Retina (tissue), 1 donor: ENCODE measurements at places on chromosomes 12 and 14.

DNA sequence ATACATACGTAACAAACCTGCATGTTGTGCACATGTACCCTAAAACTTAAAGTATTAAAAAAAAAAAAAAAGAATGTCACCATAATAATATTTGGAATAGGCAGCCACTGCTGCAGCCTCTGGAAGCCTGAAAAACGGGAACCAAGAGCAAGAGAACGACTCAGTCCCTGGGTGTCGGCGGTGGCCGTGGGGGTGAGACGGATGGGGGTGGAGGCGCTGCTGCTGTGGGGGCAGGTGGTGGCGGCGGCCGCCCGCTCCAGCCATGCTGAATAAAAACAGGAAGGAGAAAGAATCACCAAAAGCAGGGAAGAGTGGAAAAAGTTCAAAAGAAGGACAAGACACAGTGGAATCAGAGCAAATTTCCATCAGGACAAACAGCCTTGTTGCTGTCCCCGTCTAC is 46.9 kb downstream of the ZFYVE21 start:
- DNase-seq, result no peak

DNA sequence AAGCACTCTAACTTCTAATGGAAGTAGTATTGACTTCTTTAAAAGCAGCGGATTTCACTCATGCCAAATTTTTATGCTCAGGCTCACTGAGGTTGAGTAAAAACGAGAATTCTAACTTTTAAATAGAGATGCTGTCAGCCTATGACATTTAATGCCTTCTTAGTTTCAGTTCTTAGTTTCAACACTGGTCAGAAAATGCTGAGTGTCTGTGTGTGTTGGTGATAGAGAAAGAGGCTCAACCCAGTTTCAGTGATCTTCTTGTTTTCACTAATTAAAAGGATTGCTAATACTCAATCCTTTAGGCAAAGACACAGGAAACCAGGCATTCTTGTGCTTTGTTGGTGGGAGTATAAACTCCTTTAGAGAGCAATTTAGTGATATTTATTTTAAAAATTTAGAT is 31.0 kb downstream of the PEBP1 start:
- no peak for DNase-seq

GRCh38 chr14:101706509-101707067 is 54.9 kb upstream of the PPP2R5C start:
- no peak for DNase-seq

- no peak for DNase-seq
These were observed 270.4 kb downstream of the NEDD1 start for GRCh38 chr12:97177481-97177880.

- DNase-seq, result no peak
These were observed 122.5 kb upstream of the MAX start for GRCh38 chr14:65224799-65225198.

DNA sequence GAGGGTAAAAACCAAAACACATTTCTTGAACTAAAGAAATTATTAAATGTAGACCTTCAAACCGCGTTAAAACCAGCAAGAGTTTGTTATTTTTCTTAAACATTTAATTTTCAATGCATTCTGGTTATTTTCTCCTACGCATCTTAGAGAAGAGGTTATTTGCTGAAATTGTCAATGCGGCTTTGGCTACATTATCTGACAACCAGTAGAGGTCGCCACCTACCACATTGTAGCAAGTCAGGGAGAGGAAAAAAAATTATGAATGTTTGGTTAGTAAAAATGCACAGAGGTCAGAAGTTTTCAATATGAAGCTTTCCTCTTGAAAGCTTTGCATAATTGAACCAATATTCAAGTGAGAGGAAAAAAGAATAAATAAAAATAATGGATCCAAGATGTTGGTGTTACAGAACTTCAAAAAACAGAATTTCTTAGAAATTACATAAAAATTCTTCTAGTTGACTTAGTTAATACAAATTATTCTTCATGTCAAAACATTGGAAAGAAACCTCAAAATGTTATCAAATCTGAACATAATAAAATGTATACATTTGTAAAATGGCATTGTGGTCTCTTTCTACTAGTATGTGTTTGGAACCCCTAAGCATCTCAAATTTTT is 159.4 kb upstream of the TMTC2 start:
- DNase-seq, result peak; percentile 57

DNA sequence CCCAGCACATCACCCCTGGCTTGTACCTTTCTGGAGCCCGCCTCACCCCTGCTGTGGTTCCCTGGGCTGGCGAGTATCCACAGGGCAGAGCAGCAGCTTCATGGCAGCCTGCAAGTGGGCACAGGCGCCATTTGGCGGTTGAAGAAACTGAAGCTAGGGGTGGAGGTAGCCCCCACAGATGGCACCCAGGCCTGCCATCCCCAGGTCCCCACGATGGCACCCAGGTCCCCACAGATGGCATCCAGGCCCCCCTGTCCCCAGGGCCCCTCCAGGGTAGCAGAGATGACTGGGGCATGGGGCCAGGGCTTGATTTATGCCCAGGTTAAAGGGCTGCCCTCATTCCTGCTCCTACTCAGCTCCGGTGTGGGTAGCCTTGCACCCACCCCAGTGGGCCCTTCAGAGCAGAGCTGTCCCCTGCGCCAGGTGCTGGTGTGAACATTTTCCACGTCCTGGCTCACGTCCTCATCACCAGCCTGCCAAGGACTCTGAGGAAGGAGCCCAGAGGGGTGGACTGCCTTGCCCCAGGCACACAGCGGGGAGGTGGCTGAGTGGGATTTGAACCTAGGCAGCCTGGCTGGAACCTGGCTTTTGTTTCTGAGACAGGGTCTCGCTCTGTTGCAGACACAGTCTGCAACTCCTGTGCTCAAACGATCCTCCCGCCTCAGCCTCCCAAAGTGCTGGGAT is 8.7 kb downstream of the MMP17 start:
- no peak for DNase-seq

GRCh38 chr12:49017891-49018260 is 700 bp downstream of the PRKAG1 start:
- no peak for DNase-seq

GRCh38 chr12:106113042-106113441 is 25.7 kb downstream of the NUAK1 start:
- no peak for DNase-seq

- no peak for DNase-seq
These were observed 87.3 kb downstream of the TMX1 start for GRCh38 chr14:51327376-51327775.

DNA sequence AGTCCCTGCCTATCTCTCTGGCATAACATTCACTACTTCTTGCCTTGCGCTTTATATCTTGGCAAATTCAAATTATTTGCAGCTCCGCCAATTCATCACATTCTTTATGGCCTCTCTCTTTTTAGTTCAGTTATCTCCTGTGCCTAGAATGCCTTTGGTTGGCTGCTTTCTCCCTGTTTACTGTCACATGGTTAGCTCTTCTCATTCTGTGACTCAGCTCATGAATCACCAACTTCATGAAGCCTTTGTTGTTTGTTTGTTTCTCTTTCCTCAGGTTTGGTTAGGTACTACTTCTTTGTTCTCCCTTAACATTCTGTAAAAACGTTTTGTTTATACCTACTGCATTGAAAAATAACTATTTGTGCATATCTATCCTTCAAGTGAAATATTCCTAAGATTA is 376.5 kb upstream of the GARIN6 start:
- DNase-seq, result no peak

DNA sequence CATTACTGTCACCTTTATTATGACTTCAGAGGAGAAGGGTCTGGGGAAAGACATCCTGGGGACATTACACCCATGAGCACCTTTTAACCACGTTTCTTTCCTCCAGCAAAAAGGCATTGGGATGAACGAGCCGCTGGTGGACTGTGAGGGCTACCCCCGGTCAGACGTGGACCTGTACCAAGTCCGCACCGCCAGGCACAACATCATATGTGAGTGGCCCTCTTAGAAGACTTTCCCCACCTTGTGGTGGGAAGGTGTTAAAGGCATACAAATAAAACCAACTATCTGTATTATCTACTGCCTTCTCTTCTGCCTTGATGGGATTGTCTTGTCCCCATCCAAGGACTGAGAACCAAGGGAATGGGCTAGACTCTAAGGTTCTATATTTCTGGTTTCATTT is 6.0 kb downstream of the PSMD9 start:
- no peak for DNase-seq

GRCh38 chr12:131720921-131721320 is 10.0 kb downstream of the SFSWAP start:
- no peak for DNase-seq

- DNase-seq, result no peak
These were observed 3.3 kb upstream of the CHURC1 start for GRCh38 chr14:64910847-64911495.

DNA sequence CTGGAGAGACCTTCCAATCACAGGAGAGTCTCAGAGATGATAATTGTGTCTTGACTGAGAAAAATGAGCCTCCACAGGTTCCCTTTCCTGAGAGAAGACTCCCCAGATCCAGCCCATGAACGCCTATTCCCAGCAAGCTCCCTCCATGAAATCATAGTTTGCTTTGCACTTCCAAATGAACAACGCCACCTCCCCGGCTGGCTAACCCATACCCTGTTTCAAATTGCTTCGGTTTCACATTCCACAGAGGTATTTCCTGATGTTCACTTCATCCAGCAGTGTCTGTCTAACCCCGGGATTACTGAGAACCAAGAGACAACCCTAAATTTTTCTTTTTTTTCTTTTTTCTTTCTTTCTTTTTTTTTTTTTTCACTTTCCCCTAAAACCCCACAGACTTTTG is 124.1 kb upstream of the RFLNA start:
- no peak for DNase-seq

GRCh38 chr12:16272222-16272621 is 5.3 kb downstream of the SLC15A5 start:
- DNase-seq, result no peak

DNA sequence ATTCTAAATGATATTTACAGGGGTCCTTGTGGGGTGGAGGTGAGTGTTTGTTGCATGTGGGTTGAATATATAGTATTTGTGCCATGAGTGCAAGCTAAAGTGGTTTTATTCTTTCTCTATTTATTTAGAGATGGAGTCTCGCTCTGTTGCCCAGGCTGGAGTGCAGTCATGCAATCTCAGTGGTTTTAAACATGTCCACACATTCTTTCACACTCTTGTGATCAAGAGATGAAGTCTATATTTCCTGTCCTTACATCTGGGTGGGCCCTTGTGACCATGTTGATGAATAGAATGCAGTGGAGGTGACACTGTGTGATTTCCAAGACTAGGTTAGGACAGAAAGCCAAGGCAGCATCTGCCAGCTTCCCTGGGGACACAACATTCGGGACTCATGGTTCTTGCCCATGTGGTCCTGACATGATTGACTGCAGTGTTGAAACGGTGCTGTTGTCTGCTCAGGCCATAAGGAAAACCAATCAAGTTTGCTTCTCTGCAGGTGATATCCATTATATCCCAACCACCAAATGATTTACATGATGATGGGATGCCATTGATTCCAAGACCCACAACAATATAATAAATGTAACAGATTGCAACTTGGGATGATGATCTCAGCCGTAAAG is 172.6 kb downstream of the SUDS3 start:
- DNase-seq, result no peak

- no peak for DNase-seq
These were observed 14.9 kb upstream of the PLEKHG3 start for GRCh38 chr14:64689289-64689688.

DNA sequence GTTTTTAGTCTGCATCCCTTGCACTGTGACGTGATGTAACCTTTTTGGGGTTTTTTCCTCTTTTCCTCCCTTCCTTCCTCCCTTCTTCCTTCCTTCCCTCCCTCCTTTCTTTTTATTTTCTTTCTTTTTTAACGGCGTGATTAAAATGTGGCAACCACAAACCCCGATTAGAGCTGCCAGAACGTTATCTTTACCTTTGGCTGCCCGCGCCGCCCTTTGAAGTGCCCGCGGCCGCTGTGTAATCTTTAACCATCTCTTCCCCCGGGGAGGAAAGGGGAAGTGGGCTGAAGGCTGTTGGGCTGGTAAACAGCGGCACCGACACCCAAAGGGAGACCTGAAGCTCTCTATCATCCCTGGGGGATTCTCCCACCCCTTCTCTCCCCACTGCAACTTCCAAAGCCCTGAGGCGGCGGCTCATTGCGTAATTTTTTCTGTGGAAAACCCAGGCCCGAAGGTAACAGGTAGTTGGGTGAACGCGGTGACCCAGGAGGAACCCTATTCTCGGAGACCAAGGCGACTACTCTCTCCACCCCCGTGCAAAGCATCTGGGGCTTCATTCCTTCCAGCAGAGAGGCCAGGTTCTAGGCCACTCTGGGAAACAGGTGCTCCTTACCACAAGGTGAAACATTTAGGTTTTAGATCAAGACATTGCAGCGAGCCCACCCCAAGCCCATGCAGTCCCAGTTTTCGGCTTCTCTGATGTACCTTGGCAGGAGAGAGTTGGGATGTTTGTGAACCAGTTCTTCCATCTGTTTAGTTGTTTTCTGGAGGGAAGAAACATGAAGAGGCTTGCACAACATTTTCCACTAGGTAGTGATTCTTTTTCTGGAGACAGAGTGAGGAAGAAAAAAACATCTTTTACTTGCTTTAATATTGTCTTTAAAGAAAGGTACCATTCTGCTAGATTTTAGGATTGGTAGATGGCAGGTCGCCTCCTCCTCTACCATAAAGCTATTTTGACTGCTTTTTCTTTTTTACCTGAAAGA is 1.5 kb downstream of the LGR5 start:
- DNase-seq, result peak; percentile 68

GRCh38 chr12:5650829-5651461 is 219.0 kb downstream of the NTF3 start:
- DNase-seq, result no peak

DNA sequence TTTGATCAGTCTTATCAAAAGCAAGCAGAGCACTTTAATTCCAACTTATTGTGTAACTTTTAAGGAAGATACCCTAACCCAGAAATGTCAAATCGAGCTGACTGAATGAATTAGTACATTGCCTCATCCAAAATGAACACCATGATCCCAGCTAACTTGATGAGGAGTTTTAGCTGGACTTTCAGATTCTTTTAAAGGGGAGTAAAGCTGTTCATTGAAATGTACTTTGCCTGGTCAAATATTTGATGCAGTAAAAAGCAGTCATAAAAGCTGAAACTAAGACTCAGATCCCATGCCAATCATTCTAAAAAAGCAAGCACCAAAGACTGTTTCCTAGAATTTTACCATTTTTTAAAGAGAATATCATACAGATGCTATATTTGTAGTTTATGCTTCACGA is 114.1 kb downstream of the FSCB start:
- no peak for DNase-seq

DNA sequence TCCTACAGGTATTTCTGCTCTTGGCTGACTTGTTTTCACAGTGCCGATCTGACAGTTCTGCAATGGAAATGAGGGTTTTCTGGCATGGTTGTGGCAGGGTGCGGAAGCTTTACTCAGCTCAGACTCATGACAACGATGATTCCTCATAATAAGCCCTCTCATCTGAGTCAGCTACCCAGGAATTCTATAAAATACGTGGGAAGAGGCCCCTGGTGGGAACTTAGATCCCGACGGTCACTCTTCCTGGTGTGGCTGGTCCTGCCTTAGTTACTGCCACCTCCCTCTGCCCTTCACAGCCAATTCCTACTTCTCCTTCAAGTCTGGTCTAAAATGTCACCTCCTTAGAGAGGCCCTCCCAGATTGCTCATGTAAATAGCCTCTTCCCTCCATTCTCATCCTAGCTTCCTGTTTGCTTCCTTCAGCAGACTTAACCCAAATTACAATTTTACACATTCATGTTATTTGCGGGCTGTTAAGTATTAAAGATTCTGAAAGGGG is 104.2 kb upstream of the MAP1LC3B2 start:
- DNase-seq, result no peak
